Activated T-cell treated with anti-CD3 and anti-CD28 coated beads, Interleukin-2, amount 50 U/mL, for 72 hours (primary cell): ENCODE measurements at places on chromosomes 6 and 20. TPM values are rescaled to one million over a fixed set of nuclear protein-coding genes. Genes with fewer than 3 reads are reported as not detected.

Gene DOK5
- total RNA-seq, result 0.99 TPM

Gene CRISP3
- total RNA-seq, result not detected

Gene PROCR
- total RNA-seq, result 1.1 TPM

Gene ADISSP
- total RNA-seq, result 26.3 TPM

Gene TP53TG5
- total RNA-seq, result 0.83 TPM

Gene BPIFB2
- total RNA-seq, result not detected

Gene NKAIN4
- total RNA-seq, result not detected

Gene DEFB129
- total RNA-seq, result not detected

Gene LYRM4
- total RNA-seq, result 38.3 TPM

Gene SLC12A5
- 3.2 TPM for total RNA-seq

Gene ARFGAP1
- total RNA-seq, result 75.8 TPM
